AG09309 (cell line): ENCODE measurements at places on chromosomes 7 and 10.

DNA sequence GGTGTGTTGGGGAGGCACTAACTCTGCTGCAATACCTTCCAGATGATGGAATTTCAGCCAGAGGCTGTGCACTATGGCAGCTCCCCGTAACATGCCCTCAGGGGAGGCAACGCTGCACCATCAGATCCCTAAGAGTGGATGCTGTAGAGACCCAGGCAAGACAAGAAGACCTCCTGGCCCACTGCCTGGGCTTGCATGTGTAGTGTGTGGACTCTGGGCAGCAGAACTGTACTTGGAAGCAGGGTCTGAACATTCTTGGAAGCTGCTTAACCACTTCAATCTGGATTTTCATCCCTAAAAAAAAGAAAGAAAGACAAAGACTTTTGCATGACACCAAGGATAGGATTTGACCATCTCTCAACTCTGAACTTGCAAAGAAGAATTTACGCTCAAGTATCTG, 297.5 kb upstream of the NRP1 start:
- DNase-seq, result no peak

DNA sequence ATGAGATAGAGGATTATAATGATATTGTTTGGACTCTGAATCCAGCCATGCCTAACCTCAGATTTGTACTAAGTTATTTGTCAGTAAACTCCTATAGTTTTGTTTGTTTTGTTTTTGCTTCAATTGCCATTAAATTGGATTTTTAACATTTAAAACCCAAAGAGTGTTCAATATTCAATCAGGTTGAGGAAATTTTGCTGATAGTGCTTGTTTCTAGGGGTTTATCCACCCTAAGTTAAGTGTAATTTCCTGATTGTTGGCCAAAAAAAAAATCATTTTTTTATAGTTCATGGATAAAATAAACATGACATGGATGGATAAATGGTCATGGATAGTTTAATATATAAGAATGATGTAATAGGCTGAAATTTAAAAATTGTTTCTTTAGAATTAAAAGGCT, 11.4 kb upstream of the BET1 start:
- DNase-seq, result no peak

- DNase-seq, result no peak
These were observed 551.7 kb downstream of the HTR7 start for GRCh38 chr10:90306187-90306586.

GRCh38 chr10:83617692-83618545, 521.4 kb upstream of the GHITM start:
- DNase-seq, result no peak

- no peak for DNase-seq
These were observed 8.9 kb upstream of the TMED4 start for GRCh38 chr7:44590910-44591309.

- no peak for DNase-seq
These were observed 8.4 kb upstream of the PGAM2 start for GRCh38 chr7:44073664-44074348.

- no peak for DNase-seq
These were observed 25.8 kb downstream of the CEP41 start for GRCh38 chr7:130415006-130415405.

DNA sequence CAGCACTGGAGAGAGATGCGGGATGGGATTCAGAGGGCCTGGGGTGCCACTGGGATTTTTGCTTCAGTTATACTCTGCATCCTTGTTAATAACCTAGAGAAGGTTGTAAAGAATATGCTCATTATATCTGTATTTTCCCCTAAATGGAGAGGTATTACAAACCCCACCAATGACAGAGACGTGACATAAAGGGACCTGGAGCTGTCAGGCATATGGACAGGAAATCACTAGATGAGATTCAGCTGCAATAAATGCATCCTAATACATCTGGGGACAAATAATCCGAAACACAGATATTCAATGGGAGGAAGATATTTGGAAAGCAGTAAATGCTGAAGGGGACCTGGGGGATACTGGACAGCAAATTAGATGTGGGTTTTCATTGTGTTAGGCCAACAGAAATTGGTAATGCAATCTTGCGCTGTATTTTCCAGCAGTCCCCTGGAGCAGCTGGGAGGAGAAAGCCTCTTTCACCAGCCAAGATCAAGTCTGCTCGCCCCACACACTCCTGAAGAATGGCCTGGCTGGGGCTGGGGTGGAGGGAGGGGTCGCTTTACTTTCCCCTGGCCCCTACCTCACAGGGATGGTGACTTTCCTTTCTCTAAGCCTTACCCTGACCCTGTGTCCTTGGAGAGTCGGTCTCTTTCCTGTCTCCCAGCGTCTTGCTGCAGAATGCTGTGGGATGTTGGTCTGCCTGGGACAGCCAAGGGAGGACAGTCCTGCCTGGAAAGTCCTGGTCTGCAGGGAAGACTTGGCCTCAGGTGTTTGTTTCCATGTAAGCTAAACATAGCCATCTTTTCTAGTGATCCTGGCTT, 653.8 kb downstream of the LRMDA start:
- no peak for DNase-seq

DNA sequence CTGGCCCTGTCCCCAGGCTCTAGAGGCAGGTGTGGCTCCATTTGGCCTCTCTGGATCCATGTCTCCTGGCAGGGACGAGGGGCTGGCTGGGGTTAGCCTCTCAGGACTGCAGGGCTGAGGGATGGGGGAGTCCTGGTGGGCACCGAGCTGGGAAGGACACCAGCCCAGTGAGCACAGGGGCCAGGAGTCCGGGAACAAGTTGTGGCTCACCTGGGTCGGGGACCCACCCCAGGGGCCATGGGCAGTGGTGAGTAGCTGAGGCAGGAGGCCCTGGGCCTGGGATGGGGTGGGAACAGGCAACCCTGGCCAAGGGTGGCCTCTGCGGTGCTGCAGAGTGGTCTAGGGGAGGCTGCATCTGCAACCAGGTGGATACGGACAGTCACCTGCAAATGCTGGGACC, 24.1 kb downstream of the ANTXRL start:
- no peak for DNase-seq

- no peak for DNase-seq
These were observed 29.3 kb downstream of the TMEM248 start for GRCh38 chr7:66950311-66950710.

DNA sequence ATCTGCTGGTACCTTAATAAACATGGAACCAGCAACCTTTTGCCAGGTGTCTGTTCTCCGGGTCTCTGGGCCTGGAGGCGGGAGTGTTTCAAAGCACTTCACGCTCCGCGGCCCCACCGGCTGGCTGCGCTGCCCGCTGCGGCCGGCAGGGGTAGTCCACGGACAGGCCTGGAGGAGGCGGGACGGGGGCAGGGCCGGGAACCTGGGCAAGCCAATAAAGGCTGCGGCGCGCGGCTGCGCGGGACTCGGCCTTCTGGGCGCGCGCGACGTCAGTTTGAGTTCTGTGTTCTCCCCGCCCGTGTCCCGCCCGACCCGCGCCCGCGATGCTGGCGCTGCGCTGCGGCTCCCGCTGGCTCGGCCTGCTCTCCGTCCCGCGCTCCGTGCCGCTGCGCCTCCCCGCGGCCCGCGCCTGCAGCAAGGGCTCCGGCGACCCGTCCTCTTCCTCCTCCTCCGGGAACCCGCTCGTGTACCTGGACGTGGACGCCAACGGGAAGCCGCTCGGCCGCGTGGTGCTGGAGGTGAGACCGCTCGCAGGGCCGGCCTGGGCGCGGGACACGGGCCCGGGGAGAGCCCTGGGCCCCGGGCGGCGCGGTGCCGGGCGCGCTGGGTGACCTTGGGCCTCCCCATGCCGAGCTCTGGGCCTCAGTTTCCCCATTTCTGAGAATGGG, at the start of gene PPIF:
Gene PPIF, plus strand, starts transcription at position 244 of the 668 bp plus-strand sequence. Its CDS starts 80 bp downstream, at position 324.
- peak; percentile 57 for DNase-seq

DNA sequence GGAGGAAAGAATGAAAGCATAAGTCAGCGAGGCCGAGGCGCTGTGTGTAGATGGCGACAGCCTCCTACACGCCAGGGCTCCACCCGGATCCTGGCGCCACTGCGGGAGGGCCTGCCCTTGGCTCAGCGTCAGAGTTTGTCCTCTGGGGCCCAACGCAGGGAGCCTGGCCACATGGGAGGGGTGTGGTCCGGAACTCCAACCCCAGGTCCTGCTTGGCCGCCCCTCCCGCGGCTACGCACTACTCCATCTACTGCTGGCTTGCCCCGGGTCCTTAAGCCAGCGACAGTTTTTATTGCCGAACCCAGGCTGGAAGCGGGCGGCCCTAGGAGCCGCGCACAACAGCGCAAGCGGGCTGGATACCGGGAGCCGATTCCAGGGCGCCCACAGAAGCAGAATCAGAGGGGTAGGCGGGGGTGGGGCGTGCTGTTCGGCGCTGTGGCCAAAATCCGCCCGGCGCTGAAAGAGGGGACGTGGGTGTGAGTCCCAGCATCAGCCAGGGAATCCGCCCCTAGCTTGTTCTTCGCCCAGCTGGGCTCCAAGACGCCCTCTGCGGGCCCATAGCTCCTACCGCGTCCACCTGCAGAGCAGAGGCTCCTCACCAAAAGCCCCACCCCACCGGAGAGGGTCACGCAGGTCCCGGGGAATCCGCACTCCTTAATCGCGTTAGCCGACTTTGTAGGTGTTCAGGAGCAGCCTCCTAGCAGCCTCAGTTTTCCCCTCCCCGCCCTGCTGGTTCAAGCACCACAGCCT, 4.5 kb downstream of the KAZALD1 start:
- DNase-seq, result no peak

DNA sequence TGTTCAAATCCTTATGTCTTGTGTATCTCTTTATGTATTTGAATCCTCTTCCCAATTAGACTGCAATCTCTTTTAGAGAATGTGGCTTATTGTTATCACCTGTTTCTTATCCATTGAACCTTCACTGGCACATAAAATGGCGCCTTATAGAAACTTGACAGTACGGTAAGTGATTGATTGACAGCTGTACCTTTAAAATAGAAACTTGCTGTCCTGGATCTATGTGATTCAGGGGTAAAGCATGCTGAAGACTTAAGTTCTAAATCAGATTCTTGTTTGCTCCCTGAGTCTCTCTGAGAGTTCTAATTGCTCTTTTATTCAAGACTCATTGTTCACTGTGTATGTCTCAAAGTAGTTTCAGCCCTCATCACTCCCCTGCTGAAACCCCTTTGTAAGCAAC, 91.3 kb downstream of the CACNB2 start:
- DNase-seq, result no peak

- DNase-seq, result no peak
These were observed 38.3 kb downstream of the GPRIN2 start for GRCh38 chr10:46518028-46518725.

DNA sequence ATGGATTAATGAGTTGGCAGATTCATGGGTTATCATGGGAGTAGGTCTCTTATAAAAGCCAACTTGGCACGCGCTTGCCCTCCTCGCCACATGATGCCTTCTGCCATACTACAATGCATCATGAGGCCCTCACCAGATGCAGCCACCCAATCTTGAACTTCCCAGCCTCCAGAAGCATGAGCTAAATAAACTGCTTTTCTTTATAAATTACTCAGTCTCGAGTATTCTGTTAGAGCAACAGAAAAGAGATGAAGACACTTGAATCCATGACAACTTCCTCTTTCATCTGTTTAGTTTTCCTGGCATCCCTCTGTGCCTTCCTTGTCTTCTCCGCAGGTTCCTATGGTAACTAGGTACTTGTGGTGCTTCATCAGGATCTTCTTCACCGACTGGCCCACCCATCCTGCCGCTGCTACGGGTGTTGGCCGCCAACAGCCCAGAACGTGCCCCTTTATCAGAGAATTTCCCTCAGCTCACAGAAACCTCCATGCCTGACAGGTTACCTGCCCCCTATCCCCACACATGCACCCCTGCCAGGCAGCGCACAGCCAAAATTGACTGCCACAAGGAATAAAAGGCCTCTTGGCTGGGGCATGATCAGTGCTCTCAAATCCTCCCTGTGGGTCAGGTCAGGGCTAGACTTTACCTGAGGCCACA, 28.0 kb upstream of the PPIF start:
- DNase-seq, result no peak

DNA sequence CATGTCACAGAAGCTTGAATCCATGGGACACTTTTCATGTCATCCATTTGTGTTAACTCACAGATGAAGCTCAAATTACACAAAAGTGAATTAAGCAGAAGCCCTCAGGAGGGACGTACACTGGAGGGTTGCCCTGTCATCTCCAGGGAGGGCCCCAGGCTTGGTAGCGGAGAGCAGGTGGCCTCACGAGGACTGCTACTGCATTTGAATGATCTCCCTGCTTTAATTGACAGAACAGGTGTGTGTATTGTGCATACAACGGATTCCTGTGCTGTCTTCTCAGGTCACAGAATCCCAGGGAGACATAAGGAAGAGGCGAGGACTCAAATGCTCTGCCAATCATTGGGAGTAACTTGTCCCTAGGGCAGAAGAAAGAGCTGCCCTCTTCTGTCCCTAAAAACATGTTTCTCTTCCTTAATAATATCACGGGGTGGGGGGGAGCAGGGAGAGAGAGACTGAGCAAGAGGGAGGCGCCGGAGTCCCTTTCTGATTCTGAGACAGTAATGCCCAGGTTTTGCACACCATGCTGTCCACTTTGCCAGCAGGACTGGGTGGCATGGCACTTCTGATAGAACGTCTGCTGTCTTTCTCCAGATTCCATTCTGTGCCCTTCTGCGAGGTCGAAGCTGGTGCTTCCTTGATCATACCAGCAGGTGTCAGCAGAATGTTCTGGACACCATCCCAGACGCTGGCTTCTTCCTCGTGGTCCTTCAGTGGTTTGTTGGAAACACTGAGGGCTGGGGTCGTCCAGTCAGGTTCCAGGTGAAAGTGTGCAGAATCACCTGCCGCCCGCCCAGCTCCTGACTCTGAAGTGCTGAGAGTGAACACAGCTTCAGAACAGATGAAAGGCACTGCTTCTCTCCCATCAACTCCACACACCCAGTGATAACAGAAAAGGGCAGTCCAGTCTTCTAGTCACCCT, 26.2 kb upstream of the RASGEF1A start:
- peak; percentile 11 for DNase-seq

DNA sequence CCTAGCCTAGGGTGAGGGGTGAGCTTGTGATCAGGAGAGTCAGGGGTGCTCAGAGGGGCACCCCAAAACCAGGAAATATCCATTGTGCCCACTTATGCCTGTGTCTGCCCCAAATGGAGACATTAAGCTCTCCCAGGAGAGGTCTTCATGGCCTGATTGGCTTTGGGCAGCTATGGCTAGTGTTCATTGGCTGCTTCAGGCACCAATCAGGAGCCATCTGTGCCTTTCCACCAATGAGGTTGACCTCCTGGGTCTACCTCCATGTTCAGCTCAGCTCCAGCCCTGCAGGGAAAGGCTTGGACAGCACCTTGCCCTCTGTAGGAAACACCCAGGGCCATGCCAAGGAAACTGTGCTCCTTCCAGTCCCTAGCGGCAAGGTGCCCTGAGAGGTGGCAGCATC, 23.9 kb upstream of the HSPB1 start:
- DNase-seq, result no peak

- DNase-seq, result no peak
These were observed 572.0 kb downstream of the PTPRN2 start for GRCh38 chr7:158015403-158016179.

DNA sequence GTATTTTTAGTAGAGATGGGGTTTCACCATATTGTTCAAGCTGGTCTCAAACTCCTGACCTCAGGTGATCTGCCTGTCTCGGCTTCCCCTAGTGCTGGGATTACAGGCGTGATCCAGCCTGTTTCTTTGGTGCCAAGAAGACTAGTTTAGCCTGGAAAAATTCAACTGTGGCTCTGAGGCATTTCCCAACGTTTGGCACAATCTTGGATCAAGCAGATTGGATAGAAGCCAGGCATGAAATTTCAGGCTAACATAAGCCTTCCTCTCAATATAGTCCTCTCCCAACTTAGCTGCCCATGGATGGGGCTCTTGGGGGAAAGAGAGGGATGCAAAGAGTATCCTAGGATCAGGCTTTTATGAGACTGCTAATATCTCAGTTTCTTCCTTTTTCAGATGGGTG, 53.8 kb downstream of the APBB1IP start:
- DNase-seq, result peak; percentile 42
